Activated CD8-positive, alpha-beta T cell treated with anti-CD3 and anti-CD28 coated beads, Interleukin-2, amount 10 ng/mL, durations not matched to agents 7 days and 5 days (primary cell): ENCODE measurements at places on chromosomes 5 and 9. TPM values are rescaled to one million over a fixed set of nuclear protein-coding genes. Genes with fewer than 3 reads are reported as not detected.

GRCh38 chr9:6782981-6783380, 25.2 kb downstream of the KDM4C start:
- peak overlapping the region; percentile 1 for H3K4me3 ChIP-seq
- peak overlapping the region; percentile 17 for H3K27ac ChIP-seq
- DNase-seq = peak; percentile 27
- H3K4me1 ChIP-seq = peaks cover 29% of the 10 kb centered on the region
- no peaks in the 10 kb centered on the region for H3K27me3 ChIP-seq
- H3K36me3 ChIP-seq = no peaks in the 10 kb centered on the region

DNA sequence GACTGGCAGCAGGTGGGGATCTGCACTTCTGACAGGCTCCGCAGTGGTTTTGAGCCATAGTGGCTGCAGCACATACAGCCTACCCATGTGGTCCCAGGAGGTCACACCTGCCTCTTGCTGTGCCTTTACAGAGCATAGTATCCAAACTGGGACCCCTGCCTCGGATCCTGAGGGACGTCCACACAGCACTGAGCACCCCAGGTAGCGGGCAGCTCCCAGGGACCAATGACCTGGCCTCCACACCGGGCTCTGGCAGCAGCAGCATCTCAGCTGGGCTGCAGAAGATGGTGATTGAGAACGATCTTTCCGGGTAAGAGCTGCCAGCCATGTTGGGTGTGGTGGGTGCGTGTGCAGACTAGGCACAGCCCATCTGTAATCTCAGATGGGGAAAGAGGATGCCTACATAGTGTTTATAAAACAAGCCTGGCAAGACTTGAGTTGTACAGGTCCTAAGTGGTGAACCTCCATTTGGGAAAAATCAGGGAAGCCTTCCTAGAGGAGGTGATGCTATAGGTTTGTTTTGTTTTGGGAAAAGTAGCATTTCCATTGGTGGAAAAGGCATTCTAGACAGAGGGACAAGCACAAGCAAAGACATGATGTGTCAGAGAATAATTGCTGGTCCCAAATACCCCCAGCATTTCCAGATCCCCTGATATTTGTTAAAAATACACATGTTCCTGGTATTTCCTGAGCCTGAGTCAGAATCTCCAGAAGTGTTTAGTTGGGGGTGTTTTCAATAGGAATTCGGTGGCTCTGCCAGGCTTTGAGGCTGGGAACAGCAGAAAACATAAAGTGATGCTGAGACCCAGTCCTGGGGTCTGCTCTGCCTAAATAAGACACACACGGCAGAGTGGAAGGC, 119.2 kb downstream of the DAB2IP start:
- H3K4me1 ChIP-seq = no peaks in the 10 kb centered on the region
- no peaks in the 10 kb centered on the region for H3K36me3 ChIP-seq
- no peaks in the 10 kb centered on the region for H3K27me3 ChIP-seq
- H3K4me3 ChIP-seq = no peak overlapping the region
- no peak overlapping the region for H3K27ac ChIP-seq

DNA sequence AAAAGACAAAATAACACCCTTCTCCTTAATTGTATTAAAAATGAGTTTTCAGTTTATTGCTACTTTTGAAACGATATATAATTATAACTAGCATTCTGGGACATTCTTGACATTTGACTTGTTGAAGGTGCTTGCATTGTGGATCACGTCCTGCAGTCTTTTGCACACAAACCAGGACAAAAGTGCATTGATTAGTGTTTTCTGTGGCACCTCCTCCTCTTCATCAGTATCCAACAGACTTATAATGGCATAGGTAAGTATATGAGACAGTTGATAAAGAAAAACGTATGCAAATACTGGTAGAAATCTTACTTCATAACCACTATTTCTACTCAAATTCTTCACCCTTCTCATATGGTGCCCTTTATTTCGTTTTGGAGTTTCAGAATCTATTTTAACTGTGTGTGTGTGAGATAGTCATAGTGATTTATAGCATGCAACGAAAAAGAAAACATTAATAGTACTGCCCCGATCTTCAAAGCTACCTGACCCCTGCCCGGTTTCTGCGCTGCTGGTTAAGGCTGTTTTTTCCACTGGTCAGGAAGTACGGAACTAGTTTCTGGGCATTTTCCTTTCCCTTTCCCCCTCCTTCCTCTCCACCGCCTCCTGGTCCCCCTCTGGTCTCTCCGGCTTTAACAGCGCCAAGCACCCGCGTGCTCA, 639 bp upstream of the RASA1 start:
- peak overlapping the region; percentile 94 for H3K27ac ChIP-seq
- no peaks in the 10 kb centered on the region for H3K27me3 ChIP-seq
- H3K4me3 ChIP-seq = peak overlapping the region; percentile 98
- peaks cover 32% of the 10 kb centered on the region for H3K4me1 ChIP-seq

GRCh38 chr5:170363671-170364070, 25.5 kb downstream of the KCNMB1 start:
- no peak for DNase-seq
- H3K36me3 ChIP-seq = no peaks in the 10 kb centered on the region
- H3K4me1 ChIP-seq = no peaks in the 10 kb centered on the region
- H3K27ac ChIP-seq = no peak overlapping the region

- H3K36me3 ChIP-seq = no peaks in the 10 kb centered on the region
- peaks cover 8% of the 10 kb centered on the region for H3K27me3 ChIP-seq
- no peak overlapping the region for H3K4me3 ChIP-seq
Observed at GRCh38 chr9:98903961-98904411, 39.7 kb upstream of the COL15A1 start.

DNA sequence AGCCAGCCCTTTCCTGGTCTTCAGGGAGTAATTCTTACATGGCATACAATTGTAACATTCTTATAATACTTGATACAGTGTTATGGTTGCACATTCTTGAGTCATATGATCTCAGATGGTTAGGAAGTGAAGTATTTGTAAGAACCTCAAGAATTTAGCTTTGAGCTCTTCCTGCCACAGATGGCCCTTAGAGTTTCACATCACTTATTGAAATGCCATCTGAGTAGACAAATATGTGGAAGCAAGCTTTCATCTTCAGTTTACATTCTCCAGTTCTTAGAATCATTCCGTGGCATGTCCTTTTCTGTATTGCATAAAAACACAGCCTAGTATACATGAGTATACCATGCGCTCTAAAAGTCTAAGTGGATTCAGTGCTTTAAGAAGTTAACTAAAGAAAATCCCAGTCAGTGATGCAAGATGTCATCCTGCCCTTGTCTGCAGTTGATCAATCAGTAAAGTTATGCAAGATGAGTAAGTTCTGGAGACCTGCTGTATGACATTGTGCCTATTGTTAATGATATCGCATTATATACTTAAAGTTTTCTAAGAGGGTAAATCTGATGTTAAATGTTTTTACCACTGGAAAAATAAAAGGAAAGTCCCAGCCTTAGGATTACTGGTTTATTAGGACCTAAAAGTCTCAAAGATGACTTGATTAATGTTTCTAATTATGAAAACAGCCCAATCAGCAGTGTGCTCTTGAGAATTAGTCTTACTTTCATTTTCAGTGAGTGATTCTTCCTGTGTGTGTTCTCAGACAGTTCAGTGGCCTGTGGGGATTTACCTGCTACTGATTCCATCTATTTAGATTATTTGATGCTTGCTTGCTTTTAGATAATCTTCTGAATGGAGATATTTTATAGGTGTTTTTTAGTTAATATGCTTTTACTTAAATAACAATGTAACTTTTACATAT, 29.4 kb downstream of the RHOBTB3 start:
- peak overlapping the region; percentile 92 for H3K27ac ChIP-seq
- peaks cover under 1% of the 10 kb centered on the region for H3K27me3 ChIP-seq
- H3K4me3 ChIP-seq = peak overlapping the region; percentile 71

- no peak overlapping the region for H3K4me3 ChIP-seq
- peaks cover 25% of the 10 kb centered on the region for H3K4me1 ChIP-seq
- no peak for DNase-seq
- peaks cover 27% of the 10 kb centered on the region for H3K36me3 ChIP-seq
- H3K27ac ChIP-seq = no peak overlapping the region
- H3K27me3 ChIP-seq = no peaks in the 10 kb centered on the region
Observed at GRCh38 chr5:95615164-95615467, 4.8 kb upstream of the GPR150 start.

DNA sequence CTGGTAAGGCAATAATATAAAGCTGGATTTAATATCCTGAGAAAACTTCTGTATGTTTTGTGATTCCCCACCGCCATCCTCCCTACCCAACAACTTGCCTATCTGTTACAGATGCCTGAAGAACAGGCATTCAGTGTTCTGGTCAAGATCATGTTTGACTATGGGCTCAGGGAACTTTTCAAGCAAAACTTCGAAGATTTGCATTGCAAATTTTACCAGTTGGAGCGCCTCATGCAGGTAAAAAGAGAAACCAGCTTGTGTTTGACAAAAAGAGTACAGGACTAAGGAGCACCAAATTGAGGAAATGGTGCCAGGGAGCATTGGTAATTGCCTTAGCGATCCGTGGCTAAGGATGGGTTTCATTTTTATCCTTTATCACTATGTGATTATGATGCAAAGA, 40.0 kb downstream of the GPR21 start:
- H3K4me1 ChIP-seq = no peaks in the 10 kb centered on the region
- H3K27me3 ChIP-seq = no peaks in the 10 kb centered on the region
- H3K27ac ChIP-seq = no peak overlapping the region
- no peak overlapping the region for H3K4me3 ChIP-seq
- H3K36me3 ChIP-seq = peaks cover 12% of the 10 kb centered on the region

DNA sequence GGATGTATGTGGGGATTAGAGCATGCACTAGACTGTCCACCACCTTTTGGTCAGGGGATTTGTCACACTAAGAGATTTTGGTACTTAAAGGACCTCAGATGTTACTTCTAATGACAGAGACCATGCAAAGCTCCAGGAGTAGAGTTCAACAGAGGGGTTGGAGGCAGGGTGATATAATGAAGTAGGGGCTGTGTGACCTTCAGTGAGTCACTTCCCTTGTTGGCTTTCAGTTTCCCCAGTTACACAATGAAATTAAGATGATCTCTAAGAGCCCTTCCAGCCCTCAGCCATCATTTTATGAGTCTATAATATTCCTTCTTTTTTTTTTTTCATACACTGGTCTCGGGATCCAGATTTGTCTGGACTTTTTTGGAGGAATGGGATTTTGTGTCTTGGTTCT, 26.8 kb downstream of the GLRA1 start:
- H3K27ac ChIP-seq = no peak overlapping the region
- no peaks in the 10 kb centered on the region for H3K4me1 ChIP-seq
- no peak overlapping the region for H3K4me3 ChIP-seq
- H3K36me3 ChIP-seq = no peaks in the 10 kb centered on the region

- no peaks in the 10 kb centered on the region for H3K27me3 ChIP-seq
- H3K36me3 ChIP-seq = peaks cover 89% of the 10 kb centered on the region
- DNase-seq = no peak
- no peak overlapping the region for H3K4me3 ChIP-seq
- H3K4me1 ChIP-seq = no peaks in the 10 kb centered on the region
Observed at GRCh38 chr9:120510816-120511215, 69.2 kb downstream of the CDK5RAP2 start.

DNA sequence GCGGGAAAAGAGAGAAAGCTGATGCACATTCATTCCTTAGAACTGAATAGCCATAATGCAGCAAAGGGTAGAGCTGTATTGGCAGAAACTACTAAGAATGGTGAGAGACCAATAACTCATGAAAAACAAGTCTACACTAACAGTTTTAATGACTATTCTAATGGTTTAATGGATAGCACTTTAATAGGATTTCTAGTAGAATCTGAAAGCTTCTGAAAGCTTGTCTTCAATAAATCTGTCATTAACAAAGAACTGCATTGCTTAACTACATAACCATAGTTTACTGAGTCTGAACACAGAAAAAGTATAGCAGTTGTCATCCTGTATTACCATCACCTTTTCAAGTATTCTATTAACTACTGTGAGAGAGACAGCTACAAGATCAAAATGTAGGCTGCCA, 617.8 kb upstream of the DMAC1 start:
- H3K27ac ChIP-seq = no peak overlapping the region
- H3K27me3 ChIP-seq = no peaks in the 10 kb centered on the region
- no peaks in the 10 kb centered on the region for H3K4me1 ChIP-seq
- DNase-seq = no peak
- no peak overlapping the region for H3K4me3 ChIP-seq
- H3K36me3 ChIP-seq = no peaks in the 10 kb centered on the region

DNA sequence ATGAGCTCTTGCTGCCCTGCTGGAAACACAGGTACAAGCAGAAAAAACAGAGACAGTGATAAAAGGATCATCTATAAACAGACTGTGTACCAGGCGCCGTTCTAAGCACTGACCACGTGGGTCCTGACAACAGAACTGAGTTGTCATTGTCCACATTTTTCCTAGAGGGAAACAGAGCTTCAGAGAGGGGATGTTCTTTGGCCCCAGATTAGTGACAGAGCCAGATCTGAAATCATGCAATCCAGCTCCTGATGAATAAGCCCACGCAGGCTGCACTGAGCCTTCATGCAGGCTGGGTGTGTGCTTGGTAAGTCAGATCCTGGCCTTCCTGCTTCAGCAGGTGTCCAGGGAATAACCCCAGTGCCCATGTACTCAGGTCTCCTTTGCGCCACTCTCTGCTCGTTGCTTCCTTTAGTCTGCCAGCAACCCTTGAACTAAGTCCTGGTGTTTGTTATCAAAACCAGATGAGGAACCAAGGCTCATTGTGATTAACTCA, 22.8 kb upstream of the TCF7 start:
- no peak for DNase-seq
- H3K4me3 ChIP-seq = no peak overlapping the region
- H3K36me3 ChIP-seq = no peaks in the 10 kb centered on the region
- H3K27me3 ChIP-seq = peaks cover 4% of the 10 kb centered on the region

- H3K4me3 ChIP-seq = no peak overlapping the region
- H3K27me3 ChIP-seq = no peaks in the 10 kb centered on the region
- H3K4me1 ChIP-seq = peaks cover 3% of the 10 kb centered on the region
- no peak for DNase-seq
- H3K27ac ChIP-seq = no peak overlapping the region
Observed at GRCh38 chr5:111447822-111448221, 64.5 kb downstream of the STARD4 start.

DNA sequence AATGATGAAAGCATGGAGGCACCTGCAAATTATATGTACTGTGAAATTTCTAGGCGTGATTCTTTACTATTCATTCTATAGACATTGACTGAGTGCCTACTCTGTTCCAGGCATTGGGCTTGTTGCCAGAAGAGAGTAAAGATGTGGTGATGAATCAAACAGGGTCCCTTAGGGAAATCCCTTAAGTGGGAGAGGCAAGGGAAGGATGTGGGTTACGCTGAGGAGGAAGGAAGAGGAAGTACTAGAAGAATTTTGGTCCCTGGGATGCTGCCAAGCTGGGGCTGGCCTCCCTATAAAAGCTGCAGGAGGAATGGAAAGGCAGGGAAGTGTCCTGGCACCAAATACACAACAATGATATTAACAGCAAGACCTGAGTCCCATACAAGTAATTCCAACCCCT, 76.7 kb upstream of the SPOCK1 start:
- peaks cover 14% of the 10 kb centered on the region for H3K27me3 ChIP-seq
- H3K27ac ChIP-seq = no peak overlapping the region
- no peaks in the 10 kb centered on the region for H3K4me1 ChIP-seq
- H3K36me3 ChIP-seq = no peaks in the 10 kb centered on the region
- no peak overlapping the region for H3K4me3 ChIP-seq

The GLT6D1 gene
- total RNA-seq = not detected

The DNAI1 gene
- total RNA-seq = not detected

The CDKN2B-AS1 gene
- total RNA-seq = 6.9 TPM

The GABBR2 gene
- not detected for total RNA-seq

The NRARP gene
- total RNA-seq = 1.5 TPM

The F2RL1 gene
- 2.2 TPM for total RNA-seq

The SHOC1 gene
- total RNA-seq = not detected

The MRPL22 gene
- 60.0 TPM for total RNA-seq

The ACOT12 gene
- total RNA-seq = not detected
